ENCODE measurements at places on chromosomes 5 and 9.

- no peak for DNase-seq
Observed at GRCh38 chr5:101943784-101944183, 352.3 kb downstream of the SLCO4C1 start.

DNA sequence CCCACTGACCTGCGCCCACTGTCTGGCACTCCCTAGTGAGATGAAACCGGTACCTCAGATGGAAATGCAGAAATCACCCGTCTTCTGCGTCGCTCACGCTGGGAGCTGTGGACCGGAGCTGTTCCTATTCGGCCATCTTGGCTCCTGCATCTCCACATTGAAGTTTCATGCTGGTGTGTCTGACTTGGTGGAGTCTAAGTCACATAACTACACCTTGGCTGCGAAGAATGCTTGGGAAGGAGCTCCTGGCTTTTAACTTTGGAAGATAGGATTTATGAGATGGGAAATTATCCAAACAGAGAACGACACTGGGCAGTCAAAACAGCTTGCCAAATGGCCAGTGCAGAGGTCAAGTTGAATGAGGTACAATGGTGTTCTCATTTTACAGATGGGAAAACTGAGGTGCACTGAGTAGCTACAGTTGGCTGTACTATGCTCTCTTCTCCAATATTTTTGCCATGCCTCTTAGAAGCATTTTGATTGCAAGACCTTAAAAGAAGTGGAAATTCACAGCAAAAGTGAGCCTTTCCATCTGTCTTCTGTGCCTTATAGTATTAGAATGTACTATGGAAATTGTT is 36.7 kb downstream of the CCDC192 start:
- DNase-seq = no peak

DNA sequence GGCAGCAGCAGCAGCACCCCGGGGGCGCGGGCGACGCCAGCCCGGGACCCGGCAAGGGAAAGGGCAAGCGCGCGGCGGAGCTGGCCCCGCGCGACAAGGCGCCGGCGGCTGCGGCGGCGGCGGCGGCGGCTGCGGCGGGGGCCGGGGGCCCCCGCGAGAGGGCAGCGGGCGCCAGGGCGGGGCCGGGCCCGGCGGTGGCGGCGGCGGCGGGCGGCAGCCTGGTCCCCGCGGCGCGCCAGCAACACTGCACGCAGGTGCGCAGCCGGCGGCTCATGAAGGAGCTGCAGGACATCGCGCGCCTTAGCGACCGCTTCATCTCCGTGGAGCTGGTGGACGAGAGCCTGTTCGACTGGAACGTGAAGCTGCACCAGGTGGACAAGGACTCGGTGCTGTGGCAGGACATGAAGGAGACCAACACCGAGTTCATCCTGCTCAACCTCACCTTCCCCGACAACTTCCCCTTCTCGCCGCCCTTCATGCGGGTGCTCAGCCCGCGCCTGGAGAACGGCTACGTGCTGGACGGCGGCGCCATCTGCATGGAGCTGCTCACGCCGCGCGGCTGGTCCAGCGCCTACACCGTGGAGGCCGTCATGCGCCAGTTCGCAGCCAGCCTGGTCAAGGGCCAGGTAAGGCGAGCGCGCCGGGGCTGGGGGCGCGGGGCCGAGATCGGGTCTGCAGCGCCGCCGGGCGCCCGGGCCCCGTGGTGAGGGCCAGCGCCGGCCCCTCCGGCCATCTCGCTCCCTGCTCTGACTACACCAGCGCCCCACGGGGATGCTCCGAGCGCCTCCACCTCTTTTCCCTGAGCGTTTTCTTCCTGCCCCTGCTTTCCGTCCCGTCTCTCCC is at the start of gene UBE2QL1:
Gene UBE2QL1, plus strand, starts transcription at position 238 of the 843 bp plus-strand sequence. Its CDS starts 35 bp downstream, at position 273.
- no peak for DNase-seq

- DNase-seq = no peak
Observed at GRCh38 chr5:154881986-154882385, 23.6 kb downstream of the CNOT8 start.

DNA sequence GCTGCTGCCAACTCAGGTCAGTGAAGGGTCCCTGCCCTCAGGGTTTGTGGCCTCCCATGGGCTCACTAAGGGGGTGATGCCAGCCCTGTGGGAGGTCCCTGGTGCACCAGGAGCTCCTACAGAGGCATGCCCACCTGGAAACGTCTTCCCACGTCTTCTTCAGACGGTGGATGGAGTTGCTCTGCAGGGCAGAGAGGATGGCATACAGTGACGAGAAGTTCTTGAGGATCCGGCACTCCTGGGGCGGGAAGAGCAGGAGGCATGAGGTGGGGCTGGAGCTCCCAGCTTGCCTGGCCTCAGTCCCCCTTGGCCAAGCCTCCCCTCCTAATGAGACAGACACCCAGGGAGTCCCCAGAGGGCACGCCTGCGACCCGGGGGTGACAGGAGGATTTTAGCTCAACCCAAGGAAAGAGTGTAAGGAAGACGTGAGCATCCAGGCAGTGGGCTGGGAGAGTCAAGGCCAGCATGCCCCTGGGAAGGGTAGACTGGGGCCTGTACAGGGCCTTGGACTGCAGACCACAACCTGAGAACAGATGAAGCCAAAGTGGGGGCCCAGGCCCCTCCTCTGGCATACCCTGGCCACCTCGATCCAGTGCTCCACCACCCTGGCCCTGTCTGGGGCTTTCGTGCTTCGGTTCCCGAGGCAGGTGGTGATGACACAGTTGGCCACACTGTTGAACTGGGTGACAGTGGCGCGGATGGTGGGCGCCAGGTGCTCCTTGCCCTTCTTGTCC is 14.4 kb downstream of the RALGDS start:
- no peak for DNase-seq

- no peak for DNase-seq
Observed at GRCh38 chr9:5819174-5819573, 13.7 kb downstream of the ERMP1 start.

Data from hypothalamus (tissue), 51 donors.